ENCODE measurements at places on chromosomes 4 and X.

- no peak for DNase-seq
These were observed 11.5 kb upstream of the BMP3 start for GRCh38 chr4:81019006-81019405.

DNA sequence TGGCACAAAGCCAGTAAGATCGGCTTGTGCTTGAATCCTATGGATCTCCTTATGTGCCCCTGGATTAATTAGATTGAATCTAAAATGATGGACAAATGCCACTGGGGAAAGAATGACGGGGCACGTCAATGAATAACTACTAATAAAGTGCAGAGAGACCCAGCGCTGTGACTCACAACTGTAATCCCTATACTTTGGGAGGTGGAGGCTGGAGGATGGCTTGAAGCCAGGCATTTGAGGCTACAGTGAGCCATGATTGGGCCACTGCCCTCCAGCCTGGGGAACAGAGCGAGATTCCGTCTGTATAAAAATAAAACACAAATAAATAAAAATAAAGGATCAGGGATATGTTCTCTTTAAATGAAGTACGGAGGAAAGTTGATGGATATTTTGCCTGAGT is 179.4 kb downstream of the DCHS2 start:
- no peak for DNase-seq

DNA sequence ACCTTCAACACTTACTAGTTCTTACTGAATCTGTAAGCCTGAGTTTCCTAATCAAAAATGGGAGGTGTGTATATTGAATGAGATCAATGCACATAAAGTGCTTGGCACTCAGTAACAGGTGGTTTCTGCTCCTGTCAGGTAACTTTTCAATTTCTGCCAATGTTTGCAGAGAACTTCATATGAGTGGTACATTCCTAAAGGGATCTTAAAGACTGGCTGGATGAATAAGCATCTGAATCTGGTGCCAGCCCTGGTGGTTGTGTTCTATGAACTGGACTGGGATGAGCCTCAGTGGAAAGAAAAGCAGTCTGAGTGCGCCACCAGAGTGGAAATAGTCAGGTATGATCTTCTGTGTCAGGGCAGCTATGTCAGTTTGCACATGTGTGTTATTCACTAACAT is 7.0 kb downstream of the TRAPPC11 start:
- no peak for DNase-seq

- no peak for DNase-seq
These were observed 320.1 kb downstream of the PTTG2 start for GRCh38 chr4:38280323-38280706.

DNA sequence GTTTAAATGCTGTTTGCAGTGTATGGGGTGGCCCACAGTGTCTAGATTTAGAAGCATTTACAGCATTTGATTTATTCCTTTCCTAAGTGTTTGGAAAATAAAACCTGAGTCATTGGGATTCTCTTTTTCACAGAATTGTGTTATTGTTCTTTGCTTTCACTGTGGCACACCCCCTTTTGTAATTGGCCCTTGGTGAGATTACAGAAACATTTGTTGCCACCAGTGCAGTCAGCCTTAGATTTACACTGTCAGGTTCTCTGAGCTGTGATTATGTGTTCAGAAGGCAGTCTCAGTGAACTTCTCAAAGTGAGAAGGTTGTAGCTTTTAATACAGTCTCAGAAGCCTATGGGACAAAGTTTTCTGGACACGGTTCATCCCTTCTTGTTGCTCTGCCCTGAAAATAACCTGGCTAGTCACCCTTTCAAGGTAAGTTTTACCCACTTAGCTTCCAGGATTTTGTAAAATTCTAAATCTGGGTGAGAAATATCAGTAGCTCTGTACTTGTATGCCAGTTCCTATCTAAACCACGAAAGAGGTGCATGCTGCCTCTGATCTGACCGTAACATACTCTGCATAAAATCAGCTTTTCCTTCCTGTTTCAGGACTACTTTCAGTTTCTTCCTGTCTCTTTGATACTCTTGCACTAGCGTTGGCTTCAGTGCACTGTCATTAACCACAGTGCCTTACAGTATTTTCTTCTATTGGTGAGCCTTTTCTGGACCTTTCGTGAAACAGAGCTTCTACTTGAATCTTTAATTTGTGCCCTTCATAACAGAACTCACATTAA is 12.6 kb downstream of the RUFY3 start:
- no peak for DNase-seq

GRCh38 chrX:154373340-154374306 is 811 bp downstream of the FLNA start:
- DNase-seq = peak; percentile 71
